Kidney capillary endothelial cell (primary cell): ENCODE measurements at places on chromosomes 11 and 22.

DNA sequence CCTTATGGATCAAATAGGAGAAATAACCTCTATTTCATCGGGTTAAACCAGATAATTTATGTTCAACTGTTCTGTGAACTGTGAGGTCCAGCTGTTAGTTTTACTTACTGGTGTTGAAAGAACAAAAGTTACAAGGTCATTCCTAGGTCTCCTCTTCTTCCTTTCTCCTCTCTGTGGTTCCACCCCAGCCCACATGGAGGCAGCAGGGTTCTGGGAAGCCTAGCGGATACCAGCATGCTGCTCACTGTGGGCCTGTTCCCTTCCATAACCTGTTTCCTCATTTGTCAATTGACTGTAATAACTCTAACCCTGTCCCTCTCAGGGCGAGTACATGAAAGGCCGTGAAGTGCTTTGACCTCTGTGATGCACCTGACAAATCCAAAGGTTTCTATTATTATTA lies 27.8 kb downstream of the RELT start:
- peak; percentile 62 for DNase-seq

DNA sequence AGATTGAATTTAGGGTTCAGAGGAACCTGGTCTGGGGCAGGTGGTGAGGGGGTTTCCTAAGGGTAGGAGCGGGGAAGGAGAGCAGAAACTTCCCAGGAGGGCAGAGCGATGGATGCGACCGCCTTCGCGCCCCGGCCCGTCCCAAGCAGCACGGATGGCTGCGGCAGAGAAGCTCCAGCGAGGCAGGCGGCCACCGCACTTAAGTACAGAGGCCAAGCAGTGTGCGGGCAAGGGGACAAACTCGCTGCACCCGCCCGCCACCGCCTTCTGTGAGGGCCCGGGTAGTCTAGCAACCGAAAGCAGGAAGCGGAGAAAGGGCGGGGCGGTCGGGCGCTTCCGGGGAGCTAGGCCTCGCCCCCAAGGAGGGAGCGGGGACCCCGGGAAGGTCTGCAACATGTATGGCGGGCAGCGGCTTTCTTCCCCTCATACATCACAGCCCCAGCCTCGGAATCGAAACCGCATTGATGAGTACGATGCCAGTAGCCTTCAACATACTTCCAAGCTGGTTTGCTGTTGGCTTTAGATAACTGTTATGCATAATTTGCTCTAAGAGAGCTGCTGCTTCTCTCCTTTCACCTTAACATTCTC lies at the start of gene AGBL2:
Gene AGBL2 (minus strand): TSS at position 288 of the 588 bp plus-strand sequence. CDS start 719 bp downstream, outside the sequence.
- no peak for DNase-seq

GRCh38 chr11:8261291-8261690 lies 2.4 kb downstream of the LMO1 start:
- no peak for DNase-seq

DNA sequence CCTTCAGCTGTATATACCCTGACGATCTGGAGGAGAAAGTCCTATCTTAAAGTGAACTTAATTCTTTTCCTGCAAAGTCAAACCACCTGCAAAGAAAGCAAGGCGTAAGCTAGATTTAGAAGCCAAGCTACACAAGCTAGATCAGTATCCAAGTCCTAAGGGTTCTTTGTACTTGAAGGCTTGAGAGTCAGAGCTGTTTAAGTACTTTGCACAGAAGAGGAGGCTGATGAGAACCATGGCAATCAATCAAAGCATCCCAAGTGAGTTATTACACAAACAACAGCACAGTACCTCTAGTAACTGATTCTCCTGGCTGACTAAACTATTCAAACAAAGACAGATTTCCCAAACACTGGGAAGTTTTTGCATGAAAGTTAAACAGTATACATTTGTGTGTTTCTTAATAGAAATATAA lies 1.9 kb downstream of the CDON start:
- no peak for DNase-seq

GRCh38 chr11:128802358-128802981 lies 64.6 kb downstream of the KCNJ1 start:
- no peak for DNase-seq

GRCh38 chr11:69352166-69352565 lies 58.2 kb downstream of the MYEOV start:
- DNase-seq, result peak; percentile 57

GRCh38 chr22:49827853-49828598 lies at the start of gene BRD1:
TSS of gene BRD1 (minus strand) at chr22:49827873. CDS start at chr22:49824317, 3,556 bp downstream.
- peak; percentile 32 for DNase-seq

DNA sequence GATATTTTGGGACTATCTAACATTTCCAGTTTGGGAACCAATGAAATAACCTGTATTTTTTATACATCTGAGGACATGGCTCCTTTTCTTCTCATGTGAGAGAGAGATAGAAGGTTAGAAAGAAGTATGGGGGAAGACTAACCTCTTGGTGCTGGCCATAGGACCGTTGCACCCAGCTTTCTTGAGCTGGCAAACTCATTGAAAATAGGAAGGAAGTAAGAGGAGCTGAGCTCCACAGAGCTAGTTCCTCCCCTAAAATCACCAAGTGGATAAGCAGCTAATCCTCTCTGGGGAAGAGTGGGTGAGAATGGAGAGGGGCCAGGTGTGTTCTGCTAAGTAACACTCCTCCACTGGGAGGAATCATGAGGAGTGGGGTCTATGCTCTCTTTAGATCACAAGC lies 387.4 kb upstream of the CADM1 start:
- DNase-seq, result no peak

GRCh38 chr11:69567951-69568808 lies 72.8 kb upstream of the CCND1 start:
- DNase-seq, result no peak

GRCh38 chr11:43987384-43988039 lies 45.1 kb downstream of the C11orf96 start:
- peak; percentile 36 for DNase-seq

GRCh38 chr11:15828215-15828853 lies 528.0 kb downstream of the SOX6 start:
- DNase-seq, result no peak

GRCh38 chr22:24466716-24467328 lies 28.3 kb upstream of the UPB1 start:
- peak; percentile 63 for DNase-seq

DNA sequence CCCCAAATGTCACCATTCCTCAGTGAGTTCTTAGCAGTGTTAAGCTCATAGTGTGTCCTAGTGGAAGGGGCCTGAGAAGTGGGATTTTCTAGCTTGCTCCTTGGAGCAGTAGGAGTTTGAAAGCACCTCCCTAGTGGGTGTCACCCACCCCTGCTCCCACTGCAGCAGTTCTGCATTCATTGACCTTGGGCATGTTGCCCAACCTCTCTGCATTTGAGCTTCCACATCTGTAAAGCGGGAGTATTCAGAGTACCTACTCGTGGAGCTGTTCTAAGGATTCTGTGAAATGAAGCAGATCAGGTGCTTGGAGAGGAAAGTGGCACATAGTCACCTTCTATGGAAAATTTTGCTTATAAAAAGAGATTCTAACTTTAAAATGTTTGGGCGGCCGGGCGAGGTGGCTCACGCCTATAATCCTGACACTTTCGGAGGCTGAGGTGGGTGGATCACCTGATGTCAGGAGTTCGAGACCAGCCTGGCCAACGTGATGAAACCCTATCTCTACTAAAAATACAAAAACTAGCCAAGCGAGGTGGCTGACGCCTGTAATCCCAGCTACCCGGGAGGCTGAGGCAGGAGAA lies 16.9 kb downstream of the LMO2 start:
- no peak for DNase-seq

- no peak for DNase-seq
Measured at GRCh38 chr11:35563484-35564244, 38.2 kb upstream of the PAMR1 start.

DNA sequence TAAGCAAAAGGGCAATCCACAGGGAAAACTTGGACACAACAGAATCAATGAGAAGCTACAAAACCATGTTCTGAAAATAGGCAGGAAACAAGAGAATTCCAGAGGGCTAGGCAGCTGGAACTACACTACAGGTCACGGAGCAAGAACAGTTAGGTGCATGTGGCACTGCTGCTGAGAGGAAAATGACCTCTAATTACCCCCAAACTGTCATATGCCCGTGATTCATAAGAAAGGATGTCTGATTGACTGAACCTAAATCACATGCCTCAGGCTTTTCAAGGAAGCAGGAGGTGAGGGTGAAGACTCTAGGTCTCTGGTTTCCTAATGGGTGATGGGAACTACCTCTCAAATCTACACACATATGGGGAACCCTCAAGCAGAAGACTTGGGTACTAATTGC lies 17.9 kb upstream of the RRAS2 start:
- DNase-seq, result no peak

- DNase-seq, result no peak
Measured at GRCh38 chr11:104148706-104149105, 15.2 kb downstream of the PDGFD start.

DNA sequence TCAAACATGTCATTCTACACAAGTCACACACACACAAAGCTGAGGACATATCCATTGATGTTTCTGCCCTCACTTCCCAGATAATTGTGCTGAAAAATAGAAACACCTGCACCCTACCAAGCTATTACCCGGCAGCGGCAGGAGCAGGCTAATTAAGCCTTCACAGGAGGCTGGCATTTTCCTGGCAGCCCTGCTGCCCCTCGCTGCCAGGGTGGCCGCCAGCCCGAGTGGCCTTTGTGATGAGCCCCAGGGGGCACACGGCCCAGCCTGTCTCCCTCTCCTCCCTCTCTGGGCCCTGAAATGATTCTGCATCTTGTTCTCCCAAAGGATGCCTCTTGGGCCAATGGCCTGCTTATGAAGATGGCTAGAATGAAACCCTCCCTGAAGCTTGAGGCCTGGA lies 76.2 kb upstream of the TP53I11 start:
- DNase-seq, result no peak

- DNase-seq, result no peak
Measured at GRCh38 chr11:28833169-28833568, 725.0 kb downstream of the METTL15 start.

- no peak for DNase-seq
Measured at GRCh38 chr11:86192519-86193257, 51.9 kb upstream of the EED start.

DNA sequence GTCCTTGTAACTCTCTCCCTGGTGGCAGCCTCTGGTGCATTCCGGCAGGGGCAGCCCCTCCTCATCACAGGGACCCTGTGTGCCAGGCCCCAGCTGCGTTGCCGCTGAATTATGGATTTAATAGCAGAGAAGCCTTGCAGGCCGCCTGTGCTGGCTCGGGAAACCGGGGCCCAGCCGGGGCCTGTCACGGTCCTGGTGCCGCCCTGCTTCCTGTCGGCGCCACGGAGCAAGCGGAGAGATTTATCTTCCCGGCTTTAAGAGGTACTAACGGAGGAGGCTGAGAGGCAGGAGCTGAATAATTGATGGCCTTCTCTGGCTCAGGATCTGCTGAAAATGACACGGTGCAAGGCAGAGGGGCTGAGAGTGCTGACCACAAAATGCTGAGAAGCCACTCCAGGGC lies 54.0 kb upstream of the CCDC188 start:
- DNase-seq, result peak; percentile 12

DNA sequence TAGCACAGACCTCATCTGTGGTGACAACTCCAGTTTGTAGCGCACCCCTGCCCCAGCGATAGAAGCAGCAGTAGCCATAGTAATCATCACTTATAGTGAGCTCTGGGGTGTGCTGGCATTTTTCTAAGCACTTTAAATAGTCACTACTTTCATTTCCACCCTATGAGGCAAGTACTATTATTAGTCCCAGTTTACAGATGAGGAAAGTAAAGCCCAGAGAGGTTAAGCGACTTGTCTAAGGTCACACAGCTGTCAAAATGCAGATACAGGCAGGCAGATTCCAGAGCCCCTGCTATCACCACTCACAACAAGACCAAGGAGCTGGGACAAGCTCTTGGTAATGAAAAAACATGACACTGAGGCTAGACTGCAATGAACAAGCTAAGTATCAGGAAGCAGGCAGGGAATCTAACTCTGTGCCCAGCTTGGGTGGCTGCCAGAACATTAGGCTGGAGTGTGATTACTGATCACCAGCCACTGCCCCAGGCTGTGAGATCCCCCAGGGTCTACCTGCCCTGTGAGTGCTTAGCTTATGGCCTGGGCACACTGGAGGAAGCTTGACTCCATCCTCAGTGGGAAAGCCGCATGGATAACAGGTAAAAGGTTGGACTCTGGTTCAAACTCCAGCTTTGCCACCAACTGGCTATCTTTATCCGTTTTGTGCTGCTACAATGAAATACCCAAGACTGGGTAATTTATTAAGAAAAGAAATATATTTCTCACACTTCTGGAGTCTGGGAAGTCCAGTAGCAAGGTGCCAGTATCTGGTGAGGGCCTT lies 561.1 kb downstream of the MN1 start:
- DNase-seq, result no peak

DNA sequence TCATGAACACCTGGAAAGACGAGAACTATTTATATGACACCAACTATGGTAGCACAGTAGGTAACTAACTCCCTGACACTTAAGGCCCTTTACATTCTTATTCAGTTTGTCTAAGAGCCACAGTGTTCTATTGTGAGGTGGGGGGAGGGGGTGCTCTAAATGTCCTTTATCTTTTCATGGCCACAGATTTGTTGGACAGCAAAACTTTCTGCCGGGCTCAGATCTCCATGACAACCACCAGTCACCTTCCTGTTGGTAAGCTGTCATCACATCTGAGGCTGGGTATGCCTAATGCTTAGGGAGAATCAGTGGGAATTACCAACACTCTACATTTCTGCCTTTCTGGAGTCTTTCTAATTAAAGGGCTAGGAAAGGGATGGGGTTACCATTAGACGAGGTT lies 30.7 kb downstream of the EHF start:
- DNase-seq, result peak; percentile 86

GRCh38 chr11:103279821-103280220 lies 170.6 kb downstream of the DYNC2H1 start:
- DNase-seq, result no peak

DNA sequence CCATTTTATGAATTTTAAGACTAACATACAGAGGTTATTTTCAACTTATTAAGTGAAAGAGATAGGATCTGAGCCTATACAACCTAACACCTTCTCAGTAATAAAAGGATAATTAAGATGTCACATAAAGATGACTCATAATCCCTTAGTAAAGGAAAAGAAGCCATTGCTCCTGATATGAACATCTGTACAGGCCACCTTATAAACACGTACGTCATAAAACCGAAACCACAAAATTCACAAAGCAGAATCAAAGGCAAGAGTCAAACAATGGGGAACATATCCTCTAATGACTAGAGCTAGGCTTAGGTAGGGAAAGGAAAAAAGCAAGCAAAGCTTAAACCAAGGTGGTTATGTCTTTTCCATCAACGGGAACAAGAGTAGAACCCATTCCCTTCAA lies 103.5 kb downstream of the KCNA4 start:
- DNase-seq, result no peak

- no peak for DNase-seq
Measured at GRCh38 chr11:112179601-112180000, 4.3 kb downstream of the BCO2 start.

- DNase-seq, result no peak
Measured at GRCh38 chr22:32557444-32557843, 82.8 kb downstream of the FBXO7 start.

DNA sequence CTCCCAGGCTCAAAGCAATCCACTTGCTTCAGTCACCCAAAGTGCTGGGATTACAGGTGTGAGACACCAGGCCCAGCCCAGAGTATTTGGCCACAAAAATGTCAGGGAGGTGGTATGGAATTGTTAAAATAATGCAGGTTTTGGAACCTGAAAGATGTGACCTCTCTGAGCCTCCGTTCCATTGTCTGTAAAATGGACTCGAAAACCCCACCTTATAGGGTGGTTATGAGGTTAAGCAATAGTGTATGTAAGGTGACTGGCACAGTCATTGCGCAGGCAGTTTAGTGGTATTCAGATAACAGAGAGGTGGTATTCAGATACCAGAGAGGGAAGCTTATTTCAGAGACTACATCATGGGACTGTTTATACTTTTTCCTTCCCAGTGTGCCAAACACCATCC lies 52.5 kb upstream of the PRSS23 start:
- no peak for DNase-seq
